CD8-positive, alpha-beta T cell (primary cell): ENCODE measurements at places on chromosomes 12 and 14.
A peak's percentile ranks its signal among the peaks of the same experiment; 100 is the strongest.

- DNase-seq, result no peak
These were observed 434.6 kb upstream of the RGS6 start for GRCh38 chr14:71497645-71498086.

DNA sequence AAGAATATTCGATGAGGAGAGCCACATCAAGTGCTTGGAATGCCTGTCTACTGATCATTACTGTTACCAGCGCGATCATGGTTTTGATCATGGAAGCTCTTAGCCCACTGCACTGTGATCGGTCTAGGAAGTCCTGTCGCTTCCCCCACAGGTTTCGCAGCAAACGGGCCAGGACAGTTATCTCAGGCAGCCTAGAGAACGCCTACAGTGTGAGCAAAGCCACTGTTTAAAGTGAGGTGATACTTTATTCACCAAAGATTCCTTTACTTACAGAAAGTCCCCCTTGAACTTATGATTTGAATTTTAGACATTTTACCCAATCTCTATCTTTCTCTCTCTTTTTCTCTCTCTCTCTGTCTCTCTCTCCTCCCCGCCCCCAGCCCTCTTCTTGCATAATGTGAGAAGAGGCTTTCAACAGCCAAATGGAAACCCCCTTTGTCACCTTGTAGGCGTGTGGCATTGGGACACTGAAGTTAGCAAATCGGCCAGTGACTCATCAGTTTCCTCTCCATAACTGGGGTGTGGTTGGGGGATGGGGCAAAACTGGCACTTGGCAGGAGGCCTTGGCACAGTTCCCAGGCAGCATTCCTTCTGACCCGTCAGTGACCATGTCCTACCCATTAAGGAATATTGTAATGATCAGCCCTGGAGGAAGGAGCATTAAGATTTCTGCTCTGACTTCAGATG, 214.8 kb downstream of the CHST11 start:
- DNase-seq, result peak; percentile 45

- no peak for DNase-seq
These were observed 5.7 kb downstream of the BEGAIN start for GRCh38 chr14:100581228-100582145.

DNA sequence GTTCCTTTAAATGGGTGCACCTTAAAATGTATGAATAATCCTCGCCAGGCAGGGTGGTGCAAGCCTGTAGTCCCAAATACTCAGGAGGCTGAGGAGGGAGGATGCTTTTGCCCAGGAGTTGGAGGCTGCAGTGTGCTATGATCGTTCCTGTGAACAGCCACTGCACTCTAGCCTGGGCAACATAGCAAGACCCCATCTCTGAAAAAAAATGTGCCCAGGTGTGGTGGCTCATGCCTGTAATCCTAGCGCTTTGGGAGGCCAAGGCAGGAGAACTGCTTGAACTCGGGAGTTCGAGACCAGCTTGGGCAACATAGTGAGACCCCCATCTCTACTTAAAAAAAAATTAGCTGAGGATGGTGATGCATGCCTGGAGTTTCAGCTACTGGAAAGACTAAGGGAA, 39.6 kb downstream of the ACACB start:
- no peak for DNase-seq

GRCh38 chr12:107906707-107907106, 132.2 kb downstream of the ASCL4 start:
- DNase-seq, result no peak

DNA sequence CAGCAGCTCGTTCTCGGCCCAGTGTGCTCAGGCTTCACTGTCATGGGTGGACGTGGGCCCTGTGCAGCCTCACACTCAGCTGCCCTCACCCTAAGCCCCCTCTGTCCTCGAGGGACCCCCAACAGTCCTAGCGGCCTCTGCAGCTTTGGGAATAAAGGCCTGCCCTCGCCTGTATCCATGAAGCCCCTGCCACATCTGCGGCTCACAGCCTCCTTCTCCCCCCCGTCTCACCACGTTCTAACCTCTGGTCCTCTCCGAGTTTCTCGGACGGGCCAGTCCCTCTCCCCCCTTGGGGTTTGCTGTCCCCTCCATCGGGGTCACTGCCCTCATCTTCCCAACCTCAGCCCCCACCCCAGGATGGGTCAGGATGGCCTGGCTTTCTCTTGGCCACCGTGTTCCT, 30.2 kb upstream of the GALNT9 start:
- DNase-seq, result no peak

GRCh38 chr12:105864316-105864715, 274.4 kb downstream of the NUAK1 start:
- no peak for DNase-seq

- DNase-seq, result no peak
These were observed 40.0 kb upstream of the NAP1L1 start for GRCh38 chr12:76124456-76124855.

GRCh38 chr14:61334197-61334701, 12.9 kb downstream of the PRKCH start:
- peak; percentile 14 for DNase-seq

GRCh38 chr14:54509546-54510501, at the start of gene CGRRF1:
CGRRF1 (plus strand) TSS chr14:54509906; CDS start chr14:54509960, 54 bp downstream.
- peak; percentile 91 for DNase-seq

- peak; percentile 42 for DNase-seq
These were observed 4.3 kb downstream of the IRF2BPL start for GRCh38 chr14:77024171-77024691.

DNA sequence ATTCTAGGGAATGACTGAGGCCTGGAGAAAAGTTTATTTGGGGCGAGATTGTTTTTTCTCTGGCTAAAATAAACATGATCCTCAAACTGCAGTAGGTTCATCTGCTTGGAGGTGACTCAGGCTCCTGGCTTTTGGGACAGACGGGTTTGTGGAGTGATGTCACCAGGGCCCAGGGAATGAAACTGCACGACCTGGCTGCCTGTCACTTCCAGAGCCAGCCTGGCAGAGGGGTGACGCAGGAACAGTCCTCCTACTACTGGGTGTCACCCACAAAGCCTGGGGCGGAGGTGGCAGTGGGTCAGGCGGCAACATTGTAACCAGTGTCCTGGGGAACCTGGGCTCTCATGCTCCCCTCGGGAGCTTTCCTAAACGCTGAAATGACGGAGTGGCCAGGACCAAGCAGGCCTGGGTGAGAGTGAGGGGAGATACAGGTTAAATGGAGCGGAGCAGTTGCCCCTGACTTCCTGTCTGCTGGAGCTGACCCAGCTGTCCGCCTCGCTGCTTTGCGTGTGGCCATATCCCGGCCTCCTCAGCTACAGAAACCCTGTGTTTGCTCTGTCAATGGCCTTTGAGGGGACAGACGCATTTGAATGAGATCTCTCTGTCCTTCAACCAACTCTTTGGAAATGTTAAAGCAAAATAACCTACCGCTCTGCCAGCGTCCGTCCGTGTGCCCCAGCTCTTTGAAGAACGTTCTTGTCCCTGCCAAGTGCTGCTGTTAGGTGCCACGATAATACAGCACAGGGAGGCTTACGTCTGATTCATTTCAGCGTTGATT, 6.5 kb downstream of the HIP1R start:
- DNase-seq, result no peak

DNA sequence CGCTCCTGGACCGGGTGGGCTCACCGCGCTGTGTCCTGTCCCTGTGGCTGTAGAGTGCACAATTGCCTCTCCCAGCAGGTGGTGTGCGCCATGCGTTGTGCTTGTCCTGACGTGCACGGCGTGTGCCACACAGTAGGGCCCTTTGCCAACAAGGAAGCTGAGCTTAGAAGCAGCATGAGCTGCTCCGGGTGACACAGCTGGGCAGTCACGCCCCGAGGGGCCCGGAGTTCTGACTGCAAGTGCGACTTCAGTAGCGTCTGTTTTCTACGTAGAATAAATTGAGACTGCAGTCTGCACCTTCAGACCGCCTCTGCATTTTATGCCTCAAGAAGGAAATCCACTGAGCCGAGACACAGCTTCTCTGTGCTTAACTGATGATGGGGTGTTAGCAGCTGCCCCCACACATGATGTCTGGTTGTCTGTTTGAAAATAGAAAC, 81.6 kb downstream of the ADGRD1 start:
- no peak for DNase-seq

GRCh38 chr12:88644946-88645702, 64.9 kb upstream of the KITLG start:
- no peak for DNase-seq

DNA sequence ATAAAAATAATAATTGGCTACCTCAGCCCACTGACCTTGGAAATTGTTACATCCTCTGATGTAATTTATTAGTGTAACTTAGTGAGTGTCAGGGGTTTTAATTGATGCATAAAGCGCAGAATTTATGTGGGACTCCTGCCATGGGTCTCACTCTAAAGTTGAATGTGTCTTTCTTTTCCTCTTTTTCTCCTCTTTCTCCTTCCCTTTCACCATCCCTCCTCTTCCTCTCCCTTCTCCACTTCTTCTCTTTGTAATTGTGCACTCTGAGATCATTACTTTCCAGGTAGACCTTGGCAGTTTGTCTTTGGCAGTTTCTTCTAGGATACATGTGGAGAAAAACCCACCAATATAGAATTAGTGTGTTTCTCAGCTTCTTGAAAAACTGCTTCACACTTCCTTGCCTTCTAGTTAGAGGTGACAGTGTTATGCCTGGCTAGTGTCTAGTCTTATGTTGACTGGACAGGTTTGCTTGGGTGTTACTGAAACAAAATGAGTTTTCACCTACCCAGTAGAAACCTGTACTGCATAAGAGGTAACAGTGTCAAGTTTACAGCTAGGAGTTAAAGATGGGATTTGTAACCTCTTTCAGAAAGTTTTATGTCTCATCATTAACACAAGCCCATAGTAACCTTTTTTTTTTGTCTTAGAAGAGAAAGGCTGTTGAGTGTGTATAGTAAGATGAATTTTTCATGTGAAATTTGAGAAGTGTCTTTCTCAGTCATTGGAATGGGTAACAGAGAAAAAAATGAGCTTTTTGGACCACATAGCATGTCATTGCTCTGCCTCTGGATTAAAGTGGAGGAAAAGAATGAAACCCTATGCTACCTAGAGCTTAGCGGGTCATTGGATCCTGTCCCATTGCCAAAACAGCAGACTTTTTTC, 18.6 kb downstream of the PELI2 start:
- no peak for DNase-seq

DNA sequence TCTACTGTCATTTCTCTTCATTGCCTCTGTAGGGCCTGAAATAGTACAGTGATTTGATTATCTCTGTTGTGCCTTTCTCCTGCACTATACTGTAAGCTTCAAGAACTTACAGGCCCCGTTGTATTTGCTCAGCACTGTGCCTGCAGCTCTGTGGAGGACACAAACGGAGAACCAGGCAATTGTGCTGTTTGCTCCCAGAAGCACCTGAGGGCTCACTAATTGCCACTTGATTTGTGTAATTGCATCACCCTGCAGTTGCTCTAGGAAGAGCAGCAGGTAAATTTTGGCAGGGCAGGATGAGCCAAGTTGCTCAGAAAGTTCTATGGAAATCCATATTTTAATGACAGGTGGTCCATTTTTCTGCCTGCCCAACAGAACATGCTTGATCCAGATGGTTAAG, 11.6 kb upstream of the KRT82 start:
- no peak for DNase-seq

DNA sequence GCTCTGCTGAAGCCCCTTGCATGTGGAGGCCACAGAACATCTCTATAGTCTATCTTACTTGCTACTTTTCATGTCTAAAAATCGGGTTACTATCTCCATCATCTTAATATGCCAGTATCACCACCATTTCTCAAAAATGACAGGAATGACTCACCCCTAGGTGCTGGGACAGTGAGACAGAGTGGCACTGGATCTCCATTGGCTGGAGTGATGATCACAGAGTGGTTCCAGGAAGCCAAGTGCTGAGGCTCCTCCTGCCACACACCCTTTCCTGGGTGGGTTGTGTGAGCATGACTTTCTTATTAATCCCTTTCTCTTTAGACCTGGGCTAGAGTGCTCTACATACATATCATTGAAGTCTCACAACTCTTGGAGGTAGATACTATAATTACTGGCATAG, 3.3 kb upstream of the ASCL1 start:
- DNase-seq, result no peak

DNA sequence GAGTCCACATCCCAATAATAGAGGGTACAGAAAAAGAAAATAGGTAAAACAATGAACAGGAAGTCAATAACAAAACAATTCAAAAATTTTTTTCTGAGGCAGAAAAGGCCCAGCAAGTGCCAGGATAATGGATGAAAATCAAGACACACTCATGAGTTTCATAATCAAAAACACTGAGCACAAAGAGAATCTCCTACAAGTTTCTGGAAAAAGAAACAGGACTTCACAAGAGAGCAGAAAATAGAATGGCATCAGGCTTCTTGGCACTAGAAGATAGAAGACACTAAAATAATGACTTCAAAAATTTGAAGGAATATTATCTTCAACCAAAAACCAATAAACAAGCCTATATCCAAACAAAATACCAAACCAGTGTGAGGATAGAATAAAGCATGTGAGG, 36.8 kb downstream of the DMAC2L start:
- no peak for DNase-seq

- no peak for DNase-seq
These were observed 31.0 kb downstream of the RNF34 start for GRCh38 chr12:121430833-121431415.

DNA sequence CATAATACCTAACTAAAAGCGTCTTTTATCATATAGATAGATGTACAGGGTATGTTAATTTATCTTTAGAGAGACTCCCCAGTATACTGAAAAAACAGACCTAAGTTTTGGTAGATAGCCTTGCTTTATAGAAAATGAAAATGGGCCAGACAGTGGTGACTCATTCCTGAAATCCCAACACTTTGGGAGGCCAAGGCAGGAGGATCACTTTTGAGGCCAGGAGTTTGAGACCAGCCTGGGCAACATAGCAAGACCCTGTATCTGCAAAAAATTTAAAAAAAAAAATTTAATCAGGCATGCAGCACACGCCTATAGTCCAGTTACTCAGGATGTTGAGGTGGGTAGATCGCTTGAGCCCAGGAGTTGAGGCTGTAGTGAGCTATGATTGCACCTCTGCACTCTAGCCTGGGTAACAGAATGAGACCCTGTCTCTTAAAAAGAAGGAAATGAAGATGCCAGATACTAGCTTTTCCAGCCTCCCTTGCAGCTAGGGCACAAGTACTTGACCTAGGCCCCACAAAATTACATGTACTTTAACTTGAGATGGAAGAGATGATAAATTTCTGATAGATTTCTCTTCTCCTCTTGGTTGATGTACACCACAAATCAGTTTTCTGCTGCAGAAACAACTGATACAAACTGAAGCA, 17.1 kb downstream of the RAP1B start:
- DNase-seq, result no peak

DNA sequence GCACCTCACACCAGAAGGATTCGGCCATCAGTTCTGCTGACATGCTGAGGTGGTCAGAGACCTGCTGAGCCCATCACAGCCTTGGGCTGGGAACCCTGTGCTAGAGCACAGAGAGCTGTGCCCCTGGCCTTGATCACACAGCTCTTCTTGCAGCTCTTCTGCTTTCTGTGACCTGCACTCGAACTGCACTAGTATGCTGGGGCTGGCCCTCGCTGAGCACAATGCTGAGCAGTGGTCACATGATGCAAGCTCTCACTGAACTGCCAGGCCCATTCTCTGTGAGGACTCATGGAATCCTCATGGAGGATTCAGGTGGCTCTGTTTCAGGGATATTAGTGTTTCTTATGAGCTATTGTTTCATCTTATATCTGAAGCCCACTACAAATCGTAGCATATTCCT, 22.5 kb downstream of the FBXO21 start:
- no peak for DNase-seq

- peak; percentile 15 for DNase-seq
These were observed 3.3 kb downstream of the OR10AD1 start for GRCh38 chr12:48199774-48200221.
